ENCODE measurements at places on chromosomes 1 and 21. TPM values are rescaled to one million over a fixed set of nuclear protein-coding genes. Genes with fewer than 3 reads are reported as not detected.
A peak's percentile ranks its signal among the peaks of the same experiment; 100 is the strongest.

- no peaks in the 10 kb centered on the region for H3K4me1 ChIP-seq
- H3K36me3 ChIP-seq = no peaks in the 10 kb centered on the region
- no peak overlapping the region for H3K27ac ChIP-seq
- DNase-seq = no peak
- H3K4me3 ChIP-seq = no peak overlapping the region
- H3K27me3 ChIP-seq = no peaks in the 10 kb centered on the region
Measured at GRCh38 chr1:71656902-71657301, 576.1 kb upstream of the ZRANB2 start.

DNA sequence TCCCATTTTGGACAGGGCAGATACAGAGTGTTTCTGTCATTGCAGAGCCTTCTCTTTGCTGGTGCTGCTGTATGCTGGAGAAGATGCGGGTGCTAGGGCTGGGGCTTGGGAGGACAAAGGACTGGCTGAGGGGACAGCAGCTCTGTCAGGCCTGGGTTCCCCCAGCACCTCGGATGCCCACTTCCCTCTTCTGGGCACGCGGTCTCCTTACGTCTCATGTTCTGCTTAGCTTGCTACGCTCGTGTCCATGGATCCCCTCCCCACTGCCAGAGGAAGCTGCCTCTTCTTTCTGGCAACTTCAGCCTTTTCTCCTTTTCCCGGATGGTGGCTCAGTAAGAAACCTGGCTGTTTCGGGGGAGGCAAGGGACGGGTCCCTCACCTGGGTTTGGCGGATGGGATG, 75.7 kb downstream of the ARHGEF10L start:
- DNase-seq = no peak
- no peak overlapping the region for H3K27ac ChIP-seq
- no peaks in the 10 kb centered on the region for H3K36me3 ChIP-seq
- H3K4me3 ChIP-seq = no peak overlapping the region

The C1orf94 gene
- not detected for total RNA-seq

The ARHGEF16 gene
- 0.29 TPM for total RNA-seq

GRCh38 chr1:236149003-236149595, 6.8 kb downstream of the GPR137B start:
- no peak overlapping the region for H3K4me3 ChIP-seq
- no peaks in the 10 kb centered on the region for H3K27me3 ChIP-seq
- no peak overlapping the region for H3K27ac ChIP-seq
- no peaks in the 10 kb centered on the region for H3K4me1 ChIP-seq

GRCh38 chr1:53258216-53258615, 19.9 kb upstream of the MAGOH start:
- H3K4me3 ChIP-seq = no peak overlapping the region
- H3K27me3 ChIP-seq = no peaks in the 10 kb centered on the region
- H3K27ac ChIP-seq = no peak overlapping the region
- no peaks in the 10 kb centered on the region for H3K36me3 ChIP-seq
- no peaks in the 10 kb centered on the region for H3K4me1 ChIP-seq

DNA sequence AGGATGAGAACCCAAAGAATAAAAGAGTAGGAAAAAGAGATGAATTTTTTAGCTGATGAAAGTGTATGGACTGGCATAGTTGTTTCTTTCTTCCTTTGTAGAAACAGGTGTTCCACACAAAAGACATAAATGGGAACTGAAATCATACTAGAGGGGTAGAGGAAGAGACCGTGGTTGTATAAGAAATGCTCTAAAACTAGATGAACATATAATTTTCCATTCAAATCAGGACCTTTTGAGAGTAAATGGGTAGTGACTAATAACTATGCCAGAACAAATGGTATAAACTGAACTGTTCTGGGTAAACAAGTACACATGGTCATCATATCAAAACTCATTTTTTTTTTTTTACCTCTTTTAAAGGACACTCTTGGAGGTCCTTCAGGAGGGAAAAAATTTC, 344.2 kb downstream of the VAV3 start:
- no peaks in the 10 kb centered on the region for H3K4me1 ChIP-seq
- no peak overlapping the region for H3K4me3 ChIP-seq
- DNase-seq = no peak
- H3K36me3 ChIP-seq = no peaks in the 10 kb centered on the region
- H3K27ac ChIP-seq = no peak overlapping the region

The KCNK1 gene
- total RNA-seq = 4.7 TPM

The C1orf21 gene
- total RNA-seq = 22.5 TPM

The NECTIN4 gene
- total RNA-seq = 2.1 TPM

The IKBKE gene
- total RNA-seq = 6.7 TPM

DNA sequence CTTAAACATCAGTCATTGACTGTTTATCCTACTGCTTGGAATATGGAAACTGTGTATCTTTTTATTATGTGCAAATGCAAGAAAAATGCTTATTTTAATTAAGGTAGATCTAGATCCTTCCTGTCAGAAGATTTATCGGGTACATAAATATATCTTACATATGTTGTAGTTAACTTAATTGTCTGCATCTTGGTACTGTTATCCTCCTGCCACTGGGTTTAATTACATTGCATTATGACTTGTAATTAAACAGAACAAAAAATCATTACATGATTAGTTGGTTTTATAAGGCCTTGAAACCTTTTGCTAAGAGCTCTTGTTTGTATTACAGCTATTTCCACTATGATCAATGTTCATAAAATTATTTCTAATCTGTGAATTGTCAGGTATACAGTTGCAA, 211.2 kb downstream of the PTGER3 start:
- H3K27me3 ChIP-seq = no peaks in the 10 kb centered on the region
- no peak for DNase-seq
- no peaks in the 10 kb centered on the region for H3K4me1 ChIP-seq
- H3K36me3 ChIP-seq = no peaks in the 10 kb centered on the region

The KRTAP19-3 gene
- not detected for total RNA-seq

- H3K36me3 ChIP-seq = no peaks in the 10 kb centered on the region
- no peak for DNase-seq
- no peaks in the 10 kb centered on the region for H3K4me1 ChIP-seq
- no peak overlapping the region for H3K4me3 ChIP-seq
Measured at GRCh38 chr1:53111073-53111556, 31.3 kb downstream of the SLC1A7 start.

The OR10T2 gene
- not detected for total RNA-seq

GRCh38 chr1:59062743-59063142, 234.2 kb upstream of the FGGY start:
- peak overlapping the region; percentile 72 for H3K27ac ChIP-seq
- H3K27me3 ChIP-seq = no peaks in the 10 kb centered on the region
- H3K4me3 ChIP-seq = no peak overlapping the region
- peak; percentile 59 for DNase-seq

The PTBP2 gene
- 189 TPM for total RNA-seq

DNA sequence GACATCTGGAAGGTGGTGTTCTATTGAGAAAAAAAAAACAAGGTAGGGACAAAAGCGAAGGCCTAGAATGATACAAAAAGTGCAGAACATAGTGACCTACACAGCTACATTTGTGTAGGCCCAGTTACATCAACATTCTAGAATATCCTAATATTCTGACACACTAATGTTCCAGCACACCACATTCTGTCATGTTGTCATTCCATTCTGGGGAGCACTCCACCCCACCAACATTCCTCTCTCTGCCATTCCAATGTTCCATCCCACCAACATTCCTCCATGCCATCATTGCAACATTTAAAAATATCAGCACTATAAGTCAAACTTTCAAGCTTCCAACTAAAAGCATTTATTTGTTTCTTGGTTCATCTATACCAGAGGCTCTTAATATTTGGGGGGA, 28.5 kb downstream of the COA7 start:
- no peaks in the 10 kb centered on the region for H3K27me3 ChIP-seq
- H3K4me1 ChIP-seq = no peaks in the 10 kb centered on the region
- H3K4me3 ChIP-seq = no peak overlapping the region
- H3K27ac ChIP-seq = no peak overlapping the region
- no peak for DNase-seq
- no peaks in the 10 kb centered on the region for H3K36me3 ChIP-seq

The OR6K3 gene
- total RNA-seq = not detected

DNA sequence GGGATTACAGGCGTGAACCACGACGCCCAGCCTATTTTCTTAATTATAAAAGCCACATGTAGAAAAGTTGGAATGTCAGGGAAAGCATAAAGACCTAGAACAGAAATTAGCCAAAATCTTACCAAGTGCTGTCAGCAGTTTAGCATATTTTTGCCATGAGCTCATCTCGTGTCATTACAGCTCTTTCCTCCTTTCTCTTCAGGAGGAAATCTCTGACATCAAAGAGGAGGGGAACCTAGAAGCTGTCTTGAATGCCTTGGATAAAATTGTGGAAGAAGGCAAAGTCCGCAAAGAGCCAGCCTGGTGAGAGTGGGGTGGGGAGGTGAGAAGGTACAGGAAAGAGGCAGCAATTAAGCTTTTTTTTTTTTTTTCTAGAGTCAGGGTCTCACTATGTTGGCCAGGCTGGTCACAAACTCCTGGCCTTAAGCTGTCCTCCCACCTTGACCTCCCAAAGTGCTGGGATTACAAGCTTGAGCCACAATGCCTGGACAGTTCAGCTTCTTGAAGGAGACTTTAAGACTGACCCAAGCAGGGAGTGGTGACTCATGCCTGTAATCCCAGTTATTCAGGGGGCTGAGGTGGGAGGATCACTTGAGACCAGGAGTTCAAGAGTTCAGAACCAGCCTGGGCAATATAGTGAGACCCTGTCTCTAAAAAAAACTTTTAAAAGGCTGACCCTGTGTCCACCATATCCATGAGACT, 8.4 kb upstream of the BGLAP start:
- no peak for DNase-seq
- H3K4me1 ChIP-seq = no peaks in the 10 kb centered on the region
- H3K27me3 ChIP-seq = no peaks in the 10 kb centered on the region
- no peaks in the 10 kb centered on the region for H3K36me3 ChIP-seq
- H3K27ac ChIP-seq = no peak overlapping the region
- no peak overlapping the region for H3K4me3 ChIP-seq

- no peaks in the 10 kb centered on the region for H3K36me3 ChIP-seq
- DNase-seq = no peak
- H3K27ac ChIP-seq = peak overlapping the region; percentile 95
- no peaks in the 10 kb centered on the region for H3K4me1 ChIP-seq
Measured at GRCh38 chr1:192811594-192812239, 2.9 kb downstream of the RGS2 start.

DNA sequence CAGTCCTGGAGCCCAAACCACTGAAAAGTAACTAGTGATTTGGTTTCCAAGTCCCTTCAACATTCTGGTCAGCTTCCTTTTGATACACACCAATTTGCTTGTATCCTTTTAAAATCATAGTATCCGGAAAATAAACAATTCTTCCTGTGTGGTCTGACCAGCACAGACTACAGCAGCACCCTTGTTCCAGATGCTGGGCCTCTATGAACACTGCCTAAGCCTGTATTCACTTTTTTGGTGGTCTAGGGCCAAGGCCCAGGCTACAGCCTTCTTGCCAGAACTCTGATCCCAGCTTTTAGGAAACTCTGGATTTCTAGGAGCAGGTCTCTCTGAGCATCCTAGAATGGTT, 801 bp upstream of the DDAH1 start:
- H3K27me3 ChIP-seq = no peaks in the 10 kb centered on the region
- no peak for DNase-seq
- H3K36me3 ChIP-seq = no peaks in the 10 kb centered on the region
- H3K4me1 ChIP-seq = no peaks in the 10 kb centered on the region

GRCh38 chr1:177354247-177354646, 183.5 kb downstream of the BRINP2 start:
- no peak overlapping the region for H3K27ac ChIP-seq
- no peaks in the 10 kb centered on the region for H3K27me3 ChIP-seq
- no peaks in the 10 kb centered on the region for H3K4me1 ChIP-seq
- no peak for DNase-seq

DNA sequence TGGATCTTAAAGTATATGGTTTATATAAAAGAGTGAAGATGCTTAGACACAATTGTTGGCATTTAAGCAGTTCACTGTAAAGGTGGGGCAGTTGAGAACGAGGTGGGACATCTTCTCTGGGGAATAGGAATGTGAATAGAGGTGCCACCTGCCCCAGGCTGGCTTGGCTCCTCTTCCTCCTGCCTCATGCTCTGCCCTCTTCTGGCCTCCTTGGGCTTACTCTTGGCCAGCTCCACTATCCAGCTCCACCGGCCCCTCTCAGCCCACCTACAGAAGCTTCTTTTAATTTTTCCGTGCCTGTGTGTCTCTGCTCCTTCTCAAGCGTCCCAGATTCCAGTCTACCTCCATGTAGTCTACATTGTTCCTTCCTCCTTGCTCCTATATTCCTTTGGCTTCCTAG, 122.1 kb downstream of the NUF2 start:
- H3K4me3 ChIP-seq = no peak overlapping the region
- no peak overlapping the region for H3K27ac ChIP-seq
- DNase-seq = no peak
- no peaks in the 10 kb centered on the region for H3K4me1 ChIP-seq
- no peaks in the 10 kb centered on the region for H3K27me3 ChIP-seq

- no peaks in the 10 kb centered on the region for H3K27me3 ChIP-seq
- no peak for DNase-seq
- H3K27ac ChIP-seq = no peak overlapping the region
- no peak overlapping the region for H3K4me3 ChIP-seq
- no peaks in the 10 kb centered on the region for H3K4me1 ChIP-seq
Measured at GRCh38 chr1:115952547-115952946, 23.8 kb upstream of the SLC22A15 start.

DNA sequence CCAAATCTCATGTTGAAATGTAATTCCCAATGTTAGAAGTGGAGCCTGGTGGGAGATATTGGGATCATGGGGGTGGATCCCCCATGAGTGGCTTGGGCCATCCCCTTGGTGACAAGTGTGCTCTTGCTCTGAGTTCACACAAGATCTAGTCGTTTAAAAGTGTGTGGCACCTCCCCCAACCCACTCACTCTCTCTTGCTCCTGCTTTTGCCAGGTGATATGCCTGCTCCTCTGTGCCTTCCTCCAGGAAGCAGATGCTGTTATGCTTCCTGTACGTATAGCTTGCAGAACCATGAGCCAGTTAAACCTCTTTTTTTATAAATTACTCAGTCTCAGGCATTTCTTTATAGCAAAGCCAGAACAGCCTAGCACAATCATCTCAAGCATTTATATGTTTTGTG, 23.0 kb upstream of the HSPA13 start:
- H3K27me3 ChIP-seq = no peaks in the 10 kb centered on the region
- no peak overlapping the region for H3K4me3 ChIP-seq
- H3K4me1 ChIP-seq = no peaks in the 10 kb centered on the region
- no peaks in the 10 kb centered on the region for H3K36me3 ChIP-seq

The OR2T35 gene
- not detected for total RNA-seq

- no peak for DNase-seq
- no peak overlapping the region for H3K4me3 ChIP-seq
- no peak overlapping the region for H3K27ac ChIP-seq
- H3K36me3 ChIP-seq = no peaks in the 10 kb centered on the region
- H3K27me3 ChIP-seq = no peaks in the 10 kb centered on the region
Measured at GRCh38 chr1:203178821-203179666, 3.4 kb upstream of the MYBPH start.

GRCh38 chr1:89649783-89650182, 16.9 kb downstream of the LRRC8C start:
- no peaks in the 10 kb centered on the region for H3K36me3 ChIP-seq
- H3K4me3 ChIP-seq = no peak overlapping the region
- DNase-seq = no peak
- no peaks in the 10 kb centered on the region for H3K27me3 ChIP-seq
- no peaks in the 10 kb centered on the region for H3K4me1 ChIP-seq

DNA sequence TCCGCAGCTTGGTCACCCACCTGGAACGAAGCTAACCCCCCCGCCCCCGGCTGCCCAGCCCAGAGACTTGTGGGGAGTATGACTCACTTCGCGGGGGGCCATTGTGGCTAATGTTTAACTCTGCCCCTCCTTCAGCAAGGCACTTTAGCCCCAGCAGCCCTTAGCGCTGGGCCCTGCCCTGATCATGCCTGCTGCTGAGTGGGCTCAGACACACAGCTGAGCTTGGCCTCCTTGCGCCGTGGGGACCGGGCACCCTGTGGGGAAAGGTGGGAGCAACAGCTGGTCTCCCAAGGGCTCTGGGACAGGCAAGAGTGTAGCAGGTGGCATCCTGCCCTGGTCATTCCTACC, 6.3 kb upstream of the LAD1 start:
- no peaks in the 10 kb centered on the region for H3K4me1 ChIP-seq
- H3K27ac ChIP-seq = no peak overlapping the region
- no peak overlapping the region for H3K4me3 ChIP-seq
- H3K36me3 ChIP-seq = no peaks in the 10 kb centered on the region
- no peaks in the 10 kb centered on the region for H3K27me3 ChIP-seq
- no peak for DNase-seq

All from uterus (tissue), 4 donors.